Keratinocyte (primary cell): ENCODE measurements at places on chromosomes 13 and 19.
A peak's percentile ranks its signal among the peaks of the same experiment; 100 is the strongest.

DNA sequence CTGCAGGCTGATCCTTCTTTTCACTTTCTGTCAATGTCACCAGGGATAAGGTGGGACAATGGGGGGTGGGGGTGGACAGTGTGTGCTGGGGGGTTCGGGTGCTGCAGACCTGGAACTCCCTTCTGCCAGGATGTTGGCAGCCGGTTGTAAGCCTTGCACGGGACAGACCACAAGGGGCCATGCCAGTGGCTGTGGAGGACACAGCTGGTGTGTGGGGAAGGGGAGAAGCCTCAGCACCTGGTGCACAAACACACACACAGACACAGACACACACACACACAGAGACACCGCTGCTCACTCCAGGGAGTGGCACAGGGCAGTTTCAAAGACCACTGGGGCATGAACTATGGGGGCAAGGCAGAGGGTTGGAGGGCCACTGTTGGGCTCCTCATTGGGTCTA, 3.6 kb downstream of the F2RL3 start:
- no peak for DNase-seq

- peak; percentile 62 for DNase-seq
Measured at GRCh38 chr13:24500977-24501376, 11.6 kb downstream of the PARP4 start.

DNA sequence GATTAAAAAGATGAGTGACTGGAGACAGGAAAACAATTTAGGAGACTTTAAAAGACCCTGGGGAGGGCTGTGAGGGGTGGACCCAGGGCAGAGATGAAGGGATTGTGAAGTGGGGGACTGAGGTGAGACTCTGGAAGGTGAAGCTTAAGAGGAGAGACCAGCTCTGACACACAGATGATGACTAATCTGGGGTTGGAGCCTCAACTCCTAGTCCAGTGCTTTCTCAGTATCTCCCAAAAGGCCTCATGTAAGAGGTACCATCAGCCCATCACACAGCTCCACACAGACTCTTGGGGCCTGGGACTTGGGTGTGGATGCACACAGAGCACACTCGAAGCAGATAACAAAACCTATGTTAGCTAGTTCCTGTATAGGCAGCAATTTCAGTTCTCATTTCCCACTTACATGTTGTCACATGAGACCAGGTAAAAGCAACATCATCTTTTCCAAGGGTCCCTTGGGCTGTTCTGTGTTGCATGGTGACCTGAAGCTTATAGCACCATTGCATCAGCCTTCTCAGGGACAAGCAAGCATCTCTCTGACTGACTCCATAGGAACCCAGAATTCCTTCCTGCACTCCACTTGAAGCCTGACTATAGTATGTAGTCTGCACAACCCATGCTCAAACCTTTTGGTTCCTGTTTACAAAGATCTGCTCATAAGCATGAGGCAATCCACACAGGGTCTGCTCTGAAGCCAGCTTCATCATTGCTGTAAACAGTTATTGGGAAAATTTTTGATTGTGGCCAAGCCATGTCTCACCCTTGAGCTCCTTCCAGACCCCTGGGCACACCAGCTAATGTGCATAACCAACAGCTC, 88.6 kb upstream of the MYCBP2 start:
- DNase-seq: no peak

GRCh38 chr19:11125994-11126685, 29.4 kb downstream of the SPC24 start:
- DNase-seq: no peak

DNA sequence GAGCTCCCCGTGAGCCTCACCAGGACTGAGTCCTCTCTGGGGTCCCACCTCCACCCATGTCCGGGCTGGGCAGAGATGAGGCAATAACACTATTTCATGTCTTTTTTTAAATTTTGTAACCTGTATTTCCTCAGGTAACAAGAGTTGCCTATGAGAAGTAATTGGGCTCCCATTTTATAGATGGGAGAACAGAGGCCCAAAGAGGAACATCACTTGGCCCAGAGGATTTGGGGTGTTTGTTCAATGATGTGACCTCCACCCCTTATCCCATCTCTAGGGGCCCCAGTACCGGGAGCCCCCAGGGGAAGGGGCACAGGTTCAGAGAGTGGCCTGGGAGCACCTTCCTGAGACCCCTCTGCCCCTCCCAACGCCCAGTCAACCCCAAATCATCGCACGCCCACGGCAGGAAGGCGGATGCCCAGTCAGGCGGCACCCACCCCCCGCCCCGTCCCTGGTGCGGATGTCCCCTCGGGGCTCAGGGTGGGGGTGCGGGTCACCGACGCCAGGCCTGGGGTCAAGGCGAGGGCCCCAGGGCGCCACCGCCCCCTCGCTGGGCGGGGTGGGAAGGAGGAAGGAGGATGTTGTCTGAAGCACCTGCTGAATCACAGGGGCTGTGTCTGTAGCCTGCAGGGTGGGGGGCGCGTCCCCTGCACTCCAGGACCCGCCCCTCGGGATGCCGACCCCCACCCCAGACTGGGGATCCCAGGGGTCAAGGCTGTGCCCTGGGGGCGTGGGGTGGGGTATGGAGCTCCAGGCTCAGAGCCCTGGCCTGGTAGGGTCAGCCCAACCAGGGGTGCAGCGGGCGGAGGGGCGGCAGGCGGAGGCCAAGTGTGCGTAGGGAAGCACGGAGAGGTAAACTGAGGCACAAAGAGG, 9.0 kb upstream of the CIRBP start:
- DNase-seq: no peak

DNA sequence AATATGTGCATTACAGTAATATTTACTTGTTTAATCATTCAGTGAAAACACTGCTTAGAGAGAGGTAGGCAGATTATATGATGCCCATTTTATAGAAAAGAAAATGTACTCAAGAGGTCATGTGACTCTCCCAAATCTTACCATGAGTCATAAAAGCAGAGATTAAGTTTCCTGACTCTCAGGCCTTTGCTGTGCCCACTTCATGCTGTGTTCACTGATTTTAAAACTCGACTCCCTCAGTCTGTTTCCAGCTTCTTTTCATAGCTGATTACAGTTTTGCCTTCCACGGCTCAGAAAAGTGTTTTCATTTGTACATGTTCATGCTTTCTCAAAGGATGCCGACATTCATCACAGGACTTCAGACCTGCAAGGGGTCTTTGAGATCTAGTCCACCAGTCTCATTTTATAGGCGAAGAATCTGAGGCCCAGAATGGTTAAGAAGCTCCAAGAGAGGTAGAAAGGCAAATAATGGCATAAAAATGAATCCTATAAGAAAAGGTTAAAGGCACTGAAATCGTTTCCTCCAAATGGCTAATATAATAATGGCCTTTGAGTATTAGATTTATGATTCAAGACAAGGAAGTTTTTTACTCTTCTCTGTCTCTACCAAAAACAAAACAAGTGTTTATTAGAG, 9.0 kb upstream of the IPO5 start:
- no peak for DNase-seq

DNA sequence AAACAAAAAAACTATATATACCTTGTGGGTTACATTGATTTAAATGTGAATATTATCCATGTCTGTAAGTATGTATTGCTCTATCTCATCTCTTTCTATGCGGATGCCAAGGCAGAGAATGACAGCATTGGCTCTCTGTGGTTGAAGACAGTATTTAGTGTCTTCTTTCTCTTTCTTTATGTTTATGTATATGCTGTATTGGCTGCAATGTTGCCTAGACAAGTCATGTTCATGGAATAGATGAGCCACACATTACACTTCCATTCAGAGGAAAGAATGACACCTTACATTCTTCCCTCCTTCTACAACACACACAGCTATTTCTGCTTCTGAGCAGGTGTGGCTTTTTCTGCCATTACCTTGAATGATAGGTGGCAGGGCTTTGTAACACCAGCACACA, 639.4 kb upstream of the MIR17HG start:
- no peak for DNase-seq

DNA sequence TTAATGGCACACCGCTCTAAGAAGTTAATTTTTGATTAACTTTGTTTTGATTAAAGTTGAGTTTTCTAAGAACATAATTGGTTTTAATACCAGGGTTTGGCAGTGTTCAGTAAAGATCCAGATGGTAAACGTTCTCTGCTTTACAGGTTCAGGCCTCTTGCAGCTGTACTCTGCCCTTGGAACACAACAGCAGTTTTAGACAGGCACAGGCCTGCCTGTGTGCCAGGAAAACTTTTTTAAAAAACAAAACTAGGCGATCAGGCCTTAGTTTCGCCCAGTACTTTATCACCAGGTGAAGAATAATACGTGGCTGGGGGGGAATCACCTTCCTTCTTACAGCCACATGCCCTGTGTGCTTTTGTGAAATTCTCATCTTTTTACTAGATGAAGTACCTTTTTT, 38.0 kb upstream of the TEX29 start:
- no peak for DNase-seq

DNA sequence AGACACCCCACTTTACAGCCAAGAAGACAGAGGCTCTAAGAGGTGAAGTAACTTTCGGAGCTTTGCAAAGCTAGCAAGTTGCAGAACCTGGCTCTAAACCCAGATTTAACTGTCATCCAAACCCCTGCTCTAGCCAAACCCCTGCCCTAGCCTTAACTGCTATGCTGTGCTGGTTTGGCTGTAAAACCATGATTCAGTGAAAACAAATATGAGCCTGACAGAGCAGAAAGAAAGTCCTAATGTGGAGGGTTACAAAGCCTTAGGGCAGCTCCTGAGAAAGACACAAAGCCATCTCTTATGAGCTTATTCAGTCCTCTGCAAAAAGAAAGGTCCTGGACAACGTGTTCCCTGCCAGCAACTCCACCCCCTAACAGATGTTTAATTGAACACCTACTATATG, 172.8 kb downstream of the KATNAL1 start:
- DNase-seq: no peak

GRCh38 chr19:2227415-2228156, 8.5 kb downstream of the PLEKHJ1 start:
- no peak for DNase-seq

- no peak for DNase-seq
Measured at GRCh38 chr13:98997011-98997730, 19.3 kb upstream of the DOCK9 start.
